ENCODE measurements at places on chromosomes 12 and 14.

DNA sequence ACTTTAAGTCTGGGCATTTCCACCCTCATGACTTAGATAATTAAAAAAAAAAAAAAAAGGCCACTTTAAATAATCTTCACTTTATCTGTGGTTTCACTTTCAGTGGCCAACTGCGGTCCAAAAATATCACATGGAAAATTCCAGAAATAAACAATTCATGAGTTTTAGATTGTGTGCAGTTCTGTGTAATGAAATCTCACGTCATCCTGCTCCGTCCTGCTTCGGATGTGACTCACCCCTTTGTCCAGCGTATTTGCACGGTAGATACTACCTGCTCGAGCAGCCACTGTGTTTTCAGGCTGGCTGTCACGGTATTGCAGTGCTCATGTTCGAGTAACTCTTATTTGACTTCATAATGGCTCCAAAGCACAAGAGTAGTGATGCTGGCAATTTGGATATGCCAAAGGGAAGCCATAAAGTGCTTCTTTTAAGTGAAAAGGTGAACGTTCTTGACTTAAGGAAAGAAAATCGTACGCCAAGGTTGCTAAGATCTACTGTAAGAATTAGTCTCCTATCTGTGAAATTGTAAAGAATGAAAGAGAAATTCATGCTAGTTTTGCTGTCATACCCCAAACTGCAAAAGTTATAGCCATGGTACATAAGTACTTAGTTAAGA, 2.4 kb downstream of the E2F7 start:
- no peak for DNase-seq

- DNase-seq = peak; percentile 73
Observed at GRCh38 chr14:23302290-23303225, at the start of gene PPP1R3E. TSS of gene PPP1R3E (minus strand) at chr14:23302859. CDS start at chr14:23302576, 283 bp downstream.

GRCh38 chr14:68682166-68683103, 110.4 kb downstream of the ZFP36L1 start:
- DNase-seq = no peak

DNA sequence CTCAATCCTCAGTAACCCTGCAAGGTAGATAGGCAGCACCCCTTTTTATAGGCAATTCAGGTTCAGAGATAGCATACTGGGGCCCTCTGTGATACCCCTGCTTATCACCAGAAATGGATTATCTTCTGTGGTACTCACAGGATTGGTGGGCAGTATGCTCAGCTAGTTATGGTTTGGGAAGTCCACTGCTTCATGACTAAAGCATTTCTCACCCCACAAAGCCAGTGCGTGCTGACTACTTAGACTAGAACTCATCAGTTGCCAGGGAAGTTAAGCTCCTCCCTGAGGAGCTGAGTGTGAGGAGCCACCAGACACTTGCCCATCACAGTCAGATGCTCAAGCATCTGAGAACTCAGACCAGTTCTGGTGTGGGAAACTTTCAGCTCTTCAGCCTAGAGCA, 76.3 kb downstream of the SCAF11 start:
- DNase-seq = no peak

DNA sequence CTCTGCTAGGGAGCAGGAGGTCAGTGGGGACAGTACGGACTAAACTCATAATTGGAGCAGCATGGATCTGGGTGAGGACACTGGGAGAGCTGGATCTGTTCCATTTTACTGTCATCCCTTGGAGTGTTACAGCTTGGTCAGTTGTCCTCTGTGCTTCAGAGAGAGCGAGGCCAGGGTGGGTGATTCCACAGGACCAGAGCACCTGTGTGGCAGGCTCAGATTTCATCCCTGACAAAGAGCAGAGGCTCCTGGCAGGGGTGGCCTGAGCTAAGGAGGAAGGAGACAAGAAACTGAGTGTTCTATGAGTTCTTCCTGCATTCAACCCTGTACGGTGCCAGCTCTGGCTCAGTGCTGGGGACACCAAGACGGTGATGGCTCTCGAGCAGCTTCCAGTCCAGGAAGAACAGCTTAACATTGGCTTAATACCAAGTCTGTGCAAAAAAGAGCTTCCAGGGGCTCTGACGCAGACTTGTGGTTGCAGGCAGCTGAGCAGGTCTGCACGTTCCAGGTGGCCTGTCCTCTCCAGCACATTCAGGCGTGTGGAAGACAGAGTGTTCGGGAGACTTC, 8.4 kb upstream of the PGF start:
- no peak for DNase-seq

DNA sequence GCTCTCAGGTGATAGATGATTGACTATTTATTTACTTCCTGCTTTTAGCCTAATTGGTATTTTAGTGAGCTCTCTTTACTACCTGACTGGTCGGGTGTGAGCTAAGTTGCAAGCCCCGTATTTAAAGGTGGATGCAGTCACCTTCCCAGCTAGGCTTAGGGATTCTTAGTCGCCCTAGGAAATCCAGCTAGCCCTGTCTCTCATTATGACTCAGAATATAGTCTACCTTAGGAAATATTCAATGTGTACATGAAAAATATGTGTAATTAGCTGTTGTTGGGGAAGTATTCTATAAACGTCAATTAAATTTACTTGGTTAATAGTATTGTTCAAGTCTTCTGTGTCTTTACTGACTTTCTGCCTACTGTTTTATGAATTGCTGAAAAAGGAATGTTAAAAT, 306.9 kb upstream of the DIO2 start:
- DNase-seq = no peak

- DNase-seq = no peak
Observed at GRCh38 chr14:69458350-69458749, 26.2 kb upstream of the PLEKHD1 start.

DNA sequence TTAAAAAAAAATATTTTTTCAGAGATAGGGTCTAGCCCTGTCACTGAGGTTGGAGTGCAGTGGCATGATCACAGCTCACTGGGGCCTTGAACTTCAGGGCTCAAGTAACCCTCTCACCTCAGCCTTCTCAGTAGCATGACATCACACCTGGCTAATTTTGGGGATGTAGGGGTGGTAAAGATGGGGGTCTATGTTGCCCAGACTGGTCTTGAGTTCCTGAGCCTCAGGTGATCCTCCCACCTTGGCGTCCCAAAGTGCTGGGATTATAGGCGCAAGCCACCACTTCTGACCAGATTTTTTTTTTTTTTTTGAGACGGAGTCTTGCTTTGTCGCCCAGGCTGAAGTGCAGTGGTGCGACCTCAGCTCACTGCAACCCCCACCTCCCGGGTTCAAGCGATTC, 80.9 kb downstream of the HECTD1 start:
- DNase-seq = no peak

GRCh38 chr14:56004786-56005185, 113.4 kb upstream of the PELI2 start:
- DNase-seq = no peak

DNA sequence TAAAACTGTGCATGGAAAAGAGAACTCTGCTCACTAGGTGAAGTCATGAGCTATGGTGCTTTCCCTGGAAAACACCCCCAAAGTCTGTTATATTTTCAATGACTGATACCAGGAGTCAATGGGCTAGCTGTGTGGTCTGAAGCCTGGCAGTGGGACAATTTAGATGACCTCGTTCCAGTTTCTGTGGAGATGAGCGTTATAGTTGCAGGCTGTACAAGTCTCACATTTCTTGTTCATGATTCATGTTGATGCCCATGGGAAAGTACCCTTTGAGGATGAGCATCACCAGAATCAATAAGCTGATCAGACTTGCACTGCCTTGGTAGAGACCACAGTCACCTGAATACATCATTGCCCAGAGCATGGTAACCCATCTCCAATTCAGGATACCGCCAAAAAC, 70.7 kb downstream of the NOVA1 start:
- DNase-seq = no peak

GRCh38 chr12:91811481-91812287, 334.0 kb downstream of the BTG1 start:
- DNase-seq = peak; percentile 15

- peak; percentile 79 for DNase-seq
Observed at GRCh38 chr14:50303744-50304471, 8.1 kb downstream of the L2HGDH start.

GRCh38 chr12:91662021-91662420, 479.4 kb upstream of the DCN start:
- no peak for DNase-seq

GRCh38 chr12:130506844-130507243, 169.2 kb downstream of the PIWIL1 start:
- DNase-seq = no peak

GRCh38 chr12:53193040-53193439, 12.3 kb upstream of the CSAD start:
- no peak for DNase-seq

DNA sequence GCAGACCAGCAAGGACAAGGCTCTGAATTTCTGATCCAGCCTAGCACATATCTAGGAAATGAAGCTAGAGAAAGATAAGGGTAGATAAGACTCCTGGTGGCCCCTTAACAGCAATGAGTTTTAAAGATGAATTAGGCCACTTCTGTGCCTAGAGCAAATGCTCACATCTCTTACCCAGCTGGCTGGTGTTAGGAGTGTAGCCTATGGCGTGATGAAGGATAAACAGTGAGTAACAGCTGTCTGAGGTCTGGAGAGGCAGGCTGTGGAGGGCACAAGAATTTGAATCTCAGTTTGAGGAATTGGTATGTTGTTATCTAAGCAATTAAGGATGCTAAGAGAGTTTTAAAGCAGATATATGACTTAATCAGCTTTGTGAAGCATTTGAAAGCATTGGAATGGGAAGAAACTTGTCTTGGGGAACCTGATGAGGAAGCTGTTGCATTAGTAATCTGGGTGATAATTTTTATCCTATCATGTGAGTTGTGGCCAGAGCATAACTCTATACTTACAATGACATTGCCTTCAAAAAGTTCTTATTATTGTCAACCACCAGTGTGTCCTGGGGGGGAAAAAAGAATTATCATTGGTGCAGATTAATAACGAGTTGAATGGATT, 161.8 kb downstream of the SRGAP1 start:
- no peak for DNase-seq

DNA sequence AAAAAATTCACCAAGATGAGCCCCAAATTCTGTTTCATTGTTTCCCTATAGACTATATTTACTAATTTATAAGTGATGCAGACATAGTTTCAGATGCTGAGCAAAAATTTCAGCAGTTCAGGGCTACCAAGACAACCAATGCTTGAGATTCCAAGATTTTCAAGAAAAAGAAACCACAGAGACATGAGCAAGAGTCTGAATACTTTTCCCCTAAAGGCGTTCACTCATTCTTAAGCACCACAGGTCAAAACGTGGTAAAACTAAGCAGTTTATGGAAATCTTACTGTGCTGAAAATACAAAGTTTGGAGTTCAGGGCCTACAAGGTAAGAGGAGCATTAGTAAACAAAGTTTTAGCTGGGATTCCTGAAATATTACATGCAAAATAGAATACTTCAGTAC, 221.2 kb downstream of the KCNH5 start:
- DNase-seq = no peak

- DNase-seq = no peak
Observed at GRCh38 chr14:33598582-33598981, 352.3 kb downstream of the EGLN3 start.

DNA sequence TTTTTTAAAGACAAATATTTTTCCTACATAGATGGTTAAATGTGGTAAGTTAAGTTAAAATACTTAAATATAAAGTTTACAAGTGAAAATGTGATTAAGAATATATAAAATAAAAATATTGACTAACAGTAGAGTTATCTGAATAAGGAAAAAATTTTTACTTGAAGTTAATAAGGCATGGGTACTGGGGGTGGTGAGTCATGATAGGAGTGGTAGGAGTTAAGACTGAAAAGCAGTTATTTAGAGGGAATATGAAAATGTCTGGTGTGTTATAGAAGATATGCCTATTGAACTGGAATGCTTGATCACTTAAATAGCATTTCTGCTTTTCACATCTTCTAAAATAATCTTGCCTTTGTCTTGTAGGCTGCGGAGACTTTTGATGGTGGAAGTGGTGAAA, 68.7 kb downstream of the CCDC91 start:
- DNase-seq = no peak

GRCh38 chr14:100739306-100739705, 12.6 kb downstream of the DLK1 start:
- no peak for DNase-seq

GRCh38 chr14:80522936-80523335, 311.6 kb upstream of the DIO2 start:
- no peak for DNase-seq

- no peak for DNase-seq
Observed at GRCh38 chr14:26841920-26842741, 244.3 kb upstream of the NOVA1 start.

GRCh38 chr12:105374303-105374702, 43.8 kb downstream of the C12orf75 start:
- no peak for DNase-seq

GRCh38 chr14:79204591-79204990, 1006.7 kb downstream of the DIO2 start:
- DNase-seq = no peak

Data from hematopoietic multipotent progenitor cell treated with erythropoietin and hydrocortisone succinate and interleukin-3 and kit ligand, for 15 days (in vitro differentiated cells).